ENCODE measurements at places on chromosomes 13 and 19.
A peak's percentile ranks its signal among the peaks of the same experiment; 100 is the strongest.

DNA sequence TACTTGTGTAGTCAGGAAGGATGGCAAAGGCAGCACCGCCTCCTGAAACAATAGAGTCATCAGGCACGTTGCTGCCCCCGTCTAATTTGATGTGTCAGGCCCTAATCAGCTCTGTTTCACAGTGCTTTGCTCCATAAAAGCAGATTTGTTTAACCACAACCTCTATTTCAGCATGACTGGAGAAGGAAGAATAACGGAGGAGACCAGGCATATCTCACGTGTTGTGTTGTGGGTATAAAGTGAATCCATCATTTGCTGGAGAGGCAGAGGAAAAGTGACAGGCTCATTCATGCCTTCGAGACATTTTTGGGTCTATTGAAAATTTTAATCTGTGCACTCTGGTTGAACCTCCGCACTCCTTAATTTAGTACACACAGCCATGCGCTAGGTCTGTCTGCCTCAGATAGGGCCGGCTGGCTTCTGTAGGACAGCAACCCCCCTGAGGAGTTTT, 940.4 kb upstream of the SLC10A2 start:
- H3K36me3 ChIP-seq: no peaks in the 10 kb centered on the region
- no peak overlapping the region for H3K27ac ChIP-seq
- no peaks in the 10 kb centered on the region for H3K27me3 ChIP-seq
- DNase-seq: no peak
- no peak overlapping the region for H3K4me3 ChIP-seq

DNA sequence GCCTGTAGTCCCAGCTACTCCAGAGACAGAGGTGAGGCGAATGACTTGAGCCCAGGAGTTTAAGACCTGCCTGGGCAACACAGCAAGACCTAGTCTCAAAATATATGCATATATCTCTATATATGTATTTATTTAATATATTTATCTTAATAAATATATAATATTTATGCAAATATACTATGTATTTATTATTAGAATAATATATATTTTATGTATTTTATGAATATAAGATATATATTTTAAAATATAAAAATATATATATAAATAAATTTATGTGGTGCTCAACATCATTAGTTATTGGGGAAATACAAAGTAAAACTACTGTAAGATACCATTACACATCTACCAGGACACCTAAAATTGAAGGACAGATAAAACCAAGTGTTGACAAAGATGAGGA, 58.1 kb upstream of the IPO5 start:
- H3K4me3 ChIP-seq: no peak overlapping the region
- no peak overlapping the region for H3K27ac ChIP-seq
- no peaks in the 10 kb centered on the region for H3K27me3 ChIP-seq

GRCh38 chr19:6473647-6474046, 7.9 kb downstream of the DENND1C start:
- DNase-seq: no peak
- peaks cover 53% of the 10 kb centered on the region for H3K36me3 ChIP-seq
- no peak overlapping the region for H3K27ac ChIP-seq
- H3K27me3 ChIP-seq: no peaks in the 10 kb centered on the region

DNA sequence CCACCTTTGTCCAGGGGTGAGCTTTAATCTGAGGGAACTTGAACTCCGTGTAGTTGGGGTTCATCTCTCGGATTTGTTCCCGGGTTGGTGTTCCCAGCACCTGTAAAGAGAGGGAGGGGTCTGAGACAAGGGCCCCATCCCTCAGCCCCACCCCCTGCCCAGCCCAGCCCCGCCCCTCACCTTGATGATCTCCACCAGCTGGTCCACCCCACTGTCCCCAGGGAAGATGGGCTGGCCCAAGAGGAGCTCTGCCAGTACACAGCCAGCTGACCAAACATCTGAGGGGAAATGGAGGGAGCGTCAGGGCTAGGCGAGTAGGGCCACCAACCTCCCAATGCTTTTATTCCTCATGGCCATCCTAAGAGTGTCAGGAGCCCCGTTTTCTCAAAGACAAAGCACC, 9.3 kb downstream of the GSK3A start:
- no peaks in the 10 kb centered on the region for H3K4me1 ChIP-seq
- no peaks in the 10 kb centered on the region for H3K27me3 ChIP-seq
- peaks cover 73% of the 10 kb centered on the region for H3K36me3 ChIP-seq
- H3K27ac ChIP-seq: no peak overlapping the region
- no peak overlapping the region for H3K4me3 ChIP-seq
- DNase-seq: no peak

DNA sequence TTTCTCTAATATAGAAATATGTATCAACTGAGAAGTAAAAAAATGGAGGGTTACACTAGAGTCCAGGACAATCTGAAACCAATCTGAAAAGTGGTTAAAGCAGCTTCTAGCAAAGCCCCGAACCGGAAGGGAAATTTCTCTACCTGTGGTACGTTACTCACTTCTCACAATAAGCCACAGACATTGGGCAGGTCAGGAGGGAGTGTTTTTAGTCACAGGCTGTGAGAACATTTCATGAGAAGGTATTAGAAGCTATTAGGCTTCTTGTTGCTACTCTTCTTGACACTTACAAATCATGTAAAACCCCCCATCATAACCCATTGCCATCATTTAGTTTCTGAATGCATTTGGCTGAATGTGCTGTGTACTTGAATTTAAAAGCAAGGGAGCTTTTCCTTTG, 120.9 kb downstream of the NUFIP1 start:
- H3K27me3 ChIP-seq: no peaks in the 10 kb centered on the region
- no peaks in the 10 kb centered on the region for H3K4me1 ChIP-seq
- no peak overlapping the region for H3K4me3 ChIP-seq
- DNase-seq: no peak
- H3K27ac ChIP-seq: no peak overlapping the region

DNA sequence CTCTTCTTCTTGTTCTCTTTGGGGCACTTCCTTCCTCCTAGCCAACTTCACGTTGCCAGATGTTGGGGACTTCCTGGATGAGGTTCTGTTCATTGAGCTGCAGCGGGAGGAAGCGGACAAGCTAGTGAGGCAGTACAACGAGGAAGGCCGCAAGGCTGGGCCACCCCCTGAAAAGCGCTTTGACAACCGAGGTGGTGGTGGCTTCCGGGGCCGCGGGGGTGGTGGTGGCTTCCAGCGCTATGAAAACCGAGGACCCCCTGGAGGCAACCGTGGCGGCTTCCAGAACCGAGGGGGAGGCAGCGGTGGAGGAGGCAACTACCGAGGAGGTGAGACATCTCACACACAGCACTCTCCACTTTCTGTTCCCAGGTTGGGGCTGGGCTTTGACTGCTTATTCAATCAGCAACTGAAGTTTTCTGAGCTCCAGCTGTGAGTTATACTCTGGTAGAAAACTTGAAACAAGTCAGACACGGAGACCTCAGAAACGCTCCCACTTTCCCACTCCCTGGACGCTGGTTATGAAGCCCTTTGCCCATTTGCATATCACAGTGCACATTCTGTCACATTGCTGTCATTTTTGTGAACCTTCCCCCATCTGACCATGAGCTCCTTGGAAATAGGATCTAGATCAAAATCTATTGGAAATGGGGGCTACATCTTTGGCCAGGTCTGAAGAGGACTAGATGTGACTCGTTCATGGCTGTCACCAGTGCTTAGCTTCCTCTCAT, 7.2 kb upstream of the CCDC97 start:
- DNase-seq: peak; percentile 85
- H3K36me3 ChIP-seq: peaks cover 67% of the 10 kb centered on the region
- no peaks in the 10 kb centered on the region for H3K27me3 ChIP-seq
- peaks cover 95% of the 10 kb centered on the region for H3K4me1 ChIP-seq
- peak overlapping the region; percentile 23 for H3K4me3 ChIP-seq

DNA sequence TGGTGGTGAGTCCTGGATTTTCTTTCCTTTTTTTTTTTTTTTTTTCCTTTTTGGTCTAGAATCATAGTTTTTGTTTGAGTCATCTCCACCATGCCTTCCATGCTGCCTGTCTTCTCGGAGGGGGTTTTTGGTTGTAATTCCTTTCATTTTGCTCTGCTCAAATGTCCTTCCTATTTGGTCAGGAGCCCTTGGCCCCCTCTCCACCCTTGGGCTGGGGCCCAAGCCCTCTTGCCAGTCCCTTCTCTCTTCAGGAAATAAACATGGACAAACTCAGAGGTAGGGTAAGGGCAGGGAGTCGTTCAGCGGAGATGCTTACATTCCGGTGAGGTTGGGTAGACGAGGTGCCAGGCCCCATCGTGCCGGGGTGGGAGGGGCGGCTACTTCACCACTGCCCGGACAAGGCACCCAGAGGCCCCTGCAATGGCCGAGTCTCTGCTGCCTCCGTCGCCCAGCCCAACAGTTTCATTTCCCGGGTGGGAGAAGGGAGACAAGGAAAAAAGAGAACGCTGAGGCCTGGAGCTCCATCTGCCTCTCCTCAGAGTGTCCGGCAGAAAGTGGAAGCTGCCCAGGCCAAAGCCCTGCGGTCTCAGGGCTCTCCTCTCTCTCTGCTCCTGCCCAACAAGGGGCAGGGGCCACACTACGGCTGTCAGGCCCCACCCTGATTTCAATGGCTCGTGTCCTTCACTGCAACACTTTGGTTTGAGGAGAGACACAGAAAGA, 12.7 kb downstream of the ZNF574 start:
- no peak overlapping the region for H3K27ac ChIP-seq
- no peak overlapping the region for H3K4me3 ChIP-seq
- H3K4me1 ChIP-seq: peaks cover 21% of the 10 kb centered on the region
- H3K27me3 ChIP-seq: no peaks in the 10 kb centered on the region

- H3K27me3 ChIP-seq: no peaks in the 10 kb centered on the region
- no peak overlapping the region for H3K27ac ChIP-seq
- peaks cover 12% of the 10 kb centered on the region for H3K4me1 ChIP-seq
- peak overlapping the region; percentile 8 for H3K4me3 ChIP-seq
- H3K36me3 ChIP-seq: no peaks in the 10 kb centered on the region
Observed at GRCh38 chr19:16001481-16002312, 52.9 kb downstream of the OR10H4 start.

DNA sequence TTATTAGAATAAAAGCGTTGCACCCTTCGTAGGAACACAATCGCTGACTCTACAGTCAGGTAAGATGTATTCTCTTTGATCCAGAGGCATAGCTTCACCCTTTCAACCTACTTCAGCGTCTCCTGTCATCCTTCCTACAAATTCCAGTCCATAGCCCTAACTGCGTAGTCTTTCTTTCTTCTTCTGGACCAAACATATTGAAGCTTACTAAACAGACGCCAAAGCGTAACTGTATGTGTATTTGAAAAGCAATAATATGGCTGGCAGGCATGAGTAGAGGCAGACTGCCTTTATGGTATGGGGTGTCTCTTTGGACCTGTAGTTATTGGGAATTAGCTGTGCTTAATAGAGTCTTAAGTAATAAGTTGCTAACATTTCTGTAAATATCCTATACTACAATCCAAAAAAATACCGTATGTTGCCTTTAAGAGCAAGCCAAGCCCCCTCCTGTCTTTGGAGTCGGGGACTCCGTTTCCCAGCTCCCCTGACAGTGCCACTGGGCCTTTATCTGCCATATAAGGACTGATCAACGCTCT, 392 bp upstream of the ZNF548 start:
- DNase-seq: no peak
- peak overlapping the region; percentile 81 for H3K4me3 ChIP-seq
- H3K27me3 ChIP-seq: no peaks in the 10 kb centered on the region
- peaks cover 19% of the 10 kb centered on the region for H3K4me1 ChIP-seq

GRCh38 chr13:28685892-28686291, 27.0 kb downstream of the POMP start:
- no peaks in the 10 kb centered on the region for H3K36me3 ChIP-seq
- no peak for DNase-seq
- H3K27me3 ChIP-seq: no peaks in the 10 kb centered on the region
- H3K4me1 ChIP-seq: no peaks in the 10 kb centered on the region
- no peak overlapping the region for H3K27ac ChIP-seq

GRCh38 chr13:24184882-24185281, 24.4 kb downstream of the SPATA13 start:
- peaks cover 5% of the 10 kb centered on the region for H3K4me1 ChIP-seq
- H3K36me3 ChIP-seq: no peaks in the 10 kb centered on the region
- no peak overlapping the region for H3K4me3 ChIP-seq
- no peak overlapping the region for H3K27ac ChIP-seq
- DNase-seq: no peak

DNA sequence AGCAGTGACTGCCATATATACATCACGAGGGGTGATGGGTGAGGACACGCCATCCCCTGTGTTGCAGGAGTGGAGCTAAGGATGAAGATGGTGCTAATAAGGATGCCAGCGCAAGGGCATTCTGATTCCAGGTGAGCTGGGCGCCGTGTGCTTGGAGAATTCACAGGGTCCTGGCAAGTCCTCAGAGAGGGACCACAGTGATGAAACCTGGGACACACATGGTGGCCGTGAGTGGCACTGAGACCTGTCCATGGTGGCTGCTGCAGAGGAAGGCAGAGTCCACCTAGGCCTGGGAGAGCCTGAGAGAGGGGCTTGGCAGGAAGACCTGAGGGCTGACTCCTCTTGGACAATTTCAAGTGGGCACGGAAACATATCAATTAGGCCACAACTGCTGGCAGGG, 65.2 kb downstream of the RFX2 start:
- no peak overlapping the region for H3K27ac ChIP-seq
- no peak overlapping the region for H3K4me3 ChIP-seq
- no peak for DNase-seq
- no peaks in the 10 kb centered on the region for H3K36me3 ChIP-seq

GRCh38 chr13:109204657-109205056, 575.2 kb downstream of the MYO16 start:
- H3K27me3 ChIP-seq: no peaks in the 10 kb centered on the region
- no peak overlapping the region for H3K27ac ChIP-seq
- DNase-seq: no peak
- no peak overlapping the region for H3K4me3 ChIP-seq
- no peaks in the 10 kb centered on the region for H3K4me1 ChIP-seq
- H3K36me3 ChIP-seq: no peaks in the 10 kb centered on the region

DNA sequence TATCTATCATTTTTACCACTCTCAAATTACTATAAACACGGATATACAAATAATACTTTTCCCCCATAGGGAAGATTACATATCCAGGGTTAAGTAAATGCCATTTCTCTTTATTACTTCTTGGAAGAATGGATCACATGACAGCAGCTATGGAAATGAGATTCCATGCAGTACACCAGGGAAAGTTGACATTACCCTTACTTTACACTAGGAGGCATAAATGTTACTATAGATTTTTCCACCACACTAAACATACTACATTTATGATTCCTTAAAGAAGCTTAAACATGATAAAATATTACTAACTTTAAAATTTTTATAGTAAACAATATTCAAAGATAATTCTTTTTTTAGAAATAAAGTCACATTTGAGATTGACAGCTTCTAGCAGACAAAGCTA, 611.4 kb downstream of the PCDH9 start:
- no peak overlapping the region for H3K27ac ChIP-seq
- DNase-seq: no peak
- H3K36me3 ChIP-seq: no peaks in the 10 kb centered on the region
- H3K27me3 ChIP-seq: no peaks in the 10 kb centered on the region
- no peak overlapping the region for H3K4me3 ChIP-seq

DNA sequence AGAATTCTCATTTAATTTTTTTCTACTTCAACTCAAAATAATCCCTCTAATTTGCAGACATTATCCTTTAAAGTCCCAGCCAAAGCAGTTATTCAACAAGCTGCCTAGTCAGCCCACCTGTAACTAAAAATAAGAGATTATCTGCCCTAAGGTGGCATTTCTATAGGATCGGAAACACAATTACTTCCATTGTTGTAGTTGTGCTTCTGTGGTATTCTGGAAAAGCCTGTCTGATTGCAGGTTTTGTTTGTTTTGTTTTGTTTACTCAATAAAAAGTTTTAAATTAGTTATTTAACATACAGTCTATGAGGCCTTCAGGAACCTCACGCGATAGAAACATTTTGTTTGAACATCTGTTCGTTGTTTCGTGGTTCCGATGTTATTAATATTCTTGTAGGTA, 101.0 kb downstream of the ZIC5 start:
- H3K36me3 ChIP-seq: no peaks in the 10 kb centered on the region
- no peaks in the 10 kb centered on the region for H3K27me3 ChIP-seq
- H3K4me1 ChIP-seq: no peaks in the 10 kb centered on the region
- no peak overlapping the region for H3K4me3 ChIP-seq

- no peak overlapping the region for H3K4me3 ChIP-seq
Observed at GRCh38 chr19:1213391-1214286, 8.1 kb downstream of the STK11 start.

Data from natural killer cell (primary cell).